Kidney glomerular epithelial cell (primary cell): ENCODE measurements at places on chromosomes 16 and 17.

- no peak for DNase-seq
Observed at GRCh38 chr16:23607726-23608125, 11.6 kb upstream of the NDUFAB1 start.

GRCh38 chr16:85046931-85047866 is 19.6 kb downstream of the KIAA0513 start:
- no peak for DNase-seq

GRCh38 chr16:68715471-68715870 is 21.6 kb upstream of the CDH1 start:
- DNase-seq = peak; percentile 6

DNA sequence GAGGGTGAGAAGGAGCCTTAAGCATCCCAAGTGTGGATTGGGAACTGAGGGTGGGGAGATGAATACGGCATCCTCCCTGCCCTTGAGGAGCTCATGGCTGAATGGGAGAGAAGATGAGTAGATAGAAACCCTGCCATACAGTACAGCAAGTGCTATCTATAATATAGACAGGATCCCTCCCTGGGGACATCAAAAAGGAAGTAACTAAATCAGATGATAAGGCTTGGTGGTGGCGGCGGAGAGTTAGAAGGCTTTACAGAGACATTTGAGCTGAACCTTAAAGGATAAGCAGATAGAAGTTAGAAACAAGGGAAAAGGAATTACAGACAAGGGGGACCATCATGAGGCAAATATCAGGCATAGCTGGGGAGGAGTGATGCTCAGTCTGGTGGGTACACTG is 67.5 kb upstream of the TMEM132E start:
- DNase-seq = no peak

DNA sequence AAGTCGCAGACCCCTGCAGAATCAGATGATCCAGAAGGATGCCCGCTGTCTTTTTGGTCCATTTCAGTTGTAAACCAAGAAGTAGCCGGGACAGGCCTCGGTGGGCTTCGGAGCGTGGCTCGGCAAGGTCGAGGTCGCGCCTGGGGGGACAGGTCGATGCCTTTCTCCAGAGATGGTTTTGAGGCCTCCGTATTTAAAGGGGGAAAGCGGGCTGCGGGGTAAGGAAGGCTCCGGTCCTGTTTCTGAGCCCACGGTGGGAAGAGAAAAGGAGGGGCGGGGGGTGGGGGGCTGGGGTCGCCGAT is 7.5 kb upstream of the GNG13 start:
- DNase-seq = no peak

- no peak for DNase-seq
Observed at GRCh38 chr17:34099859-34100515, 155.1 kb upstream of the CCL2 start.
